ENCODE measurements at places on chromosomes 16 and 17.

GRCh38 chr16:8958344-8959167 lies 5.2 kb downstream of the USP7 start:
- H3K27ac ChIP-seq, result peak overlapping the region; percentile 6
- no peaks in the 10 kb centered on the region for H3K36me3 ChIP-seq
- peaks cover 44% of the 10 kb centered on the region for H3K4me1 ChIP-seq
- no peak overlapping the region for H3K4me3 ChIP-seq

DNA sequence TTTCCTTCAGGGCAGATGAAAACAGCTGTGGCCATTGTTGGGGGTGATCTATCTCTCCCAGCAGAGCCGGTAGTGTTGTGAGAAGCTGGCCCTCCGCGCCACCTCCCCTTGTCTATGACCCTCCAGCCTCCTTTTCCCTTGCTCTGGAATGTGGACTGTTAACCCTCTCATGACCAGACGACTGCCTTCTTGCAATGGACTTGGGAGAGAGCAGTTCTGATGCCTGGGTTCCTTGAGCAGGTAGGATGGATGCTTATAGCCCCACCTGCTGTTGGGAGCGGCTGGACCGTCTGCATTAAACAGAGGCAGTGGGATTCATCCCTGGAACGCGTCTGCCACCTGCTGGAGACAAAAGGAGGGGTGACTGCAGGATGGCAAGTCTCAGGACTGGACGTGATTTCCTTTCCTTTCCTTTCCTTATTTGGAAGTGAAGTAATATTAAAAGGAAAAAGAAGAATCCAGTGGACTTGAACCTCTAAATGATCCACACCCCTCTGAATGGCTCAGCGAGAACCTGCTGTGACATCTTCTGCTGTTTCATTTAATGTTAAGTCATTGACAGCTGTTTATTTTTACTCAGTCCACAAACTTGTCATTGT lies 1.8 kb upstream of the SOST start:
- no peak overlapping the region for H3K27ac ChIP-seq
- H3K36me3 ChIP-seq, result no peaks in the 10 kb centered on the region
- peaks cover 34% of the 10 kb centered on the region for H3K27me3 ChIP-seq
- no peaks in the 10 kb centered on the region for H3K4me1 ChIP-seq

GRCh38 chr17:44775838-44776621 lies 17.2 kb downstream of the ADAM11 start:
- peak overlapping the region; percentile 62 for H3K4me3 ChIP-seq
- no peaks in the 10 kb centered on the region for H3K36me3 ChIP-seq
- H3K27me3 ChIP-seq, result no peaks in the 10 kb centered on the region

- H3K27ac ChIP-seq, result no peak overlapping the region
- H3K4me3 ChIP-seq, result no peak overlapping the region
- H3K36me3 ChIP-seq, result no peaks in the 10 kb centered on the region
- no peak for DNase-seq
- H3K4me1 ChIP-seq, result no peaks in the 10 kb centered on the region
These were observed 1.8 kb downstream of the APOH start for GRCh38 chr17:66227212-66228045.

- DNase-seq, result no peak
- H3K4me3 ChIP-seq, result no peak overlapping the region
- no peaks in the 10 kb centered on the region for H3K36me3 ChIP-seq
- no peak overlapping the region for H3K27ac ChIP-seq
These were observed 98.9 kb upstream of the NLRP1 start for GRCh38 chr17:5683241-5683640.
